ENCODE measurements at places on chromosomes 6 and 20.

- DNase-seq = no peak
These were observed 279.6 kb upstream of the JAG1 start for GRCh38 chr20:10953437-10953836.

DNA sequence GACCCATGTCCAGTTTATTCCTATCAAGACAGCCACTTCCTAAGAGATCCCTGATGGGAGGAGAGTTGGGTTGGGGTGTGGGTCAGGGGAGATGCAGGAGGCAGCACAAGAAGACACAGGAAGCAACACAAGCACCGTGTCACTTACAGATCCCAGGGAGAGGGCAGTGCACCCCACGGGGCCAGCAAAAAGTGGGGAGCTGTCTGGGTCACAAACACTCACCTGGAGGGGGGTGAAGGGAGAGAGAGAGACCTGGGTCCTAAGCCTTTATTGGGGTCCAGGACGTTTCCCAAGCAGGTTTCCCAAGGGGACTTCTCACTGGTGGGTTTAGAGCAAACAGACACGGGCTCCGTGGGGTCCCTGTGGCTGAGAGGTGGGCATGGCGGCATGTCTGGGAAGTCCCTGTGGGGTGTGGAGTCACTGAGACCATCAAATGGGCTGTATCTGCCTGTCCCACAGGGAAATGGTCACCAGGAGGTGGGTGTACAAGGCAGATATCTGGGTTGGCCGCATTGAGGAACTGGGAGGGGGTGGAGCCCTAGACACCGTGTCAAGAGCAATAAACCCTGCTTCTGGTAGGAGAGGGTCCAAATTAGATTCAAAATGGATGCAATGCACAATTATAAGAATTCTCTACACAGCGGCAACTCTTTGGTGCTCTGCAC, 1.6 kb upstream of the CD93 start:
- no peak for DNase-seq

GRCh38 chr6:101845172-101845571, 451.7 kb downstream of the GRIK2 start:
- DNase-seq = no peak

- no peak for DNase-seq
These were observed 552.6 kb upstream of the GJE1 start for GRCh38 chr6:141580131-141580530.

- DNase-seq = no peak
These were observed 218.8 kb upstream of the FLRT3 start for GRCh38 chr20:14556206-14556605.

GRCh38 chr6:129429956-129430355, 280.0 kb downstream of the ARHGAP18 start:
- DNase-seq = no peak

DNA sequence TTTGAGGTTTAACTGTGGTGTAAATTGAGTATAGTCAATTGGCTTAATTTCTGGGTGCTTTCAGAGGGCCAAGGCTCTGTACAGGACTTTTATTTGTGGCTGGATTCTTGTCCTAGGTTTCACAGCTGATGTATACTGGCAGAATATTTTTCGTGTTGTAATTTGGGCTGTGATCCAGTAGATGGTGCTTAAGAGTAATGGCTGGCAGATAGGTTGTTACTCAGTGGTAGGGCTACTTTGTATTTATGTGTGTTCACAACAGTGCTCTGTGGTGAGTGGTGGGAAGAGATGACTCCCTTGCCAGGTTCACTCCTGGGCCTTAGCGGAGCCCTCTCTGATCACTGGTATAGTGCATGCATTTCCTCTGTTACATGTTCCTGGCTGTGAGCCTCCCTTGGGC, 34.5 kb upstream of the FERMT1 start:
- no peak for DNase-seq

DNA sequence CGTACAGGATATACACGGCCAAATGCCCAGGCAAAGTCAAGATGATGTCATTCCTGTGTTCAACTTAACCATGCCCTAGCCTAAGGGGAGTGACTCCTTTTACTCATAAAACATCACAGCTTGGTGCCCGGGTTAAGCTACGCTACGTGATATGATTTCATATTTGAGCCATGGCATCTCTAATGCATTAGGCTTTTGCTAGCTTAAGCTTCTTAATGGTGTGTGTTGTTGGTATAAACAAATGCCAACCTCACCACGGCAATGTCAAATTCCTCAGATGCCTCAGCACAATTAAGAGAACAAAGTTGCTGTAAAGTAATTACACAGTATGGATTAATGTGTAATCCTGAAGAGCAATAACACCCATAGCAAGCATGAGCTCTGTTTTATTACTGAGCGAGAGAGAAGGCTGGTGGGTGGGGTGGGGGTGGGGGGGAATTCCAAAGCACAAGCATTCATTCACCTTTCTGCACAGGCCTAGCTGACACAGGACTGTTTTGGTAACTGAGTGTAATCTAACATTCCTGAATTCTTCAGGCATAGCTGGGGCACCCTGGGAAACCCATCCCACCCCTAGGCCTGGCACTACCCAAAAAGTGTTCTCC, 44.7 kb upstream of the CNKSR3 start:
- no peak for DNase-seq

- DNase-seq = no peak
These were observed 7.2 kb downstream of the UTRN start for GRCh38 chr6:144292372-144292771.

GRCh38 chr6:321158-321438, 28.8 kb downstream of the DUSP22 start:
- no peak for DNase-seq

- no peak for DNase-seq
These were observed 540 bp downstream of the SGK2 start for GRCh38 chr20:43559147-43559987.

- DNase-seq = no peak
These were observed 132.2 kb downstream of the GPX5 start for GRCh38 chr6:28657769-28658465.

GRCh38 chr6:28747631-28748157, 176.1 kb downstream of the TRIM27 start:
- DNase-seq = no peak

DNA sequence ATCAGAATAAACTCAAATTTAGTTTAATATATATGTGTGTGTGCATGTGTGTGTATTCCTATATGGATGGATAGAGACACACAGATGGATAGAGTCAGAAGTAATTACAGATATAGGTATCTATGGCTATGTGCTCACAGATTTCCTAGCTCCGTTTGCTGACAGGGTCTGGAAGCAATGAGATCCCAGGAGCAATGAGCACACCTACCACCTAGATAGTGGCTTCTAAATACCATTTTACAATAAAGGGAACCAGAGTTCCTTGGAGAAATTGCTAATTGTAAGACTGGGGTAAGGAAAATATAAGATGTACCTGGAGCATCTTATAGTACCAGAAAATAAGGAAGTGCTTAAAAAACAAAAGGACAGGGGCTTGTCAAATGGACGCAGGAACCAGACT, 196.2 kb upstream of the PRDM1 start:
- DNase-seq = no peak

DNA sequence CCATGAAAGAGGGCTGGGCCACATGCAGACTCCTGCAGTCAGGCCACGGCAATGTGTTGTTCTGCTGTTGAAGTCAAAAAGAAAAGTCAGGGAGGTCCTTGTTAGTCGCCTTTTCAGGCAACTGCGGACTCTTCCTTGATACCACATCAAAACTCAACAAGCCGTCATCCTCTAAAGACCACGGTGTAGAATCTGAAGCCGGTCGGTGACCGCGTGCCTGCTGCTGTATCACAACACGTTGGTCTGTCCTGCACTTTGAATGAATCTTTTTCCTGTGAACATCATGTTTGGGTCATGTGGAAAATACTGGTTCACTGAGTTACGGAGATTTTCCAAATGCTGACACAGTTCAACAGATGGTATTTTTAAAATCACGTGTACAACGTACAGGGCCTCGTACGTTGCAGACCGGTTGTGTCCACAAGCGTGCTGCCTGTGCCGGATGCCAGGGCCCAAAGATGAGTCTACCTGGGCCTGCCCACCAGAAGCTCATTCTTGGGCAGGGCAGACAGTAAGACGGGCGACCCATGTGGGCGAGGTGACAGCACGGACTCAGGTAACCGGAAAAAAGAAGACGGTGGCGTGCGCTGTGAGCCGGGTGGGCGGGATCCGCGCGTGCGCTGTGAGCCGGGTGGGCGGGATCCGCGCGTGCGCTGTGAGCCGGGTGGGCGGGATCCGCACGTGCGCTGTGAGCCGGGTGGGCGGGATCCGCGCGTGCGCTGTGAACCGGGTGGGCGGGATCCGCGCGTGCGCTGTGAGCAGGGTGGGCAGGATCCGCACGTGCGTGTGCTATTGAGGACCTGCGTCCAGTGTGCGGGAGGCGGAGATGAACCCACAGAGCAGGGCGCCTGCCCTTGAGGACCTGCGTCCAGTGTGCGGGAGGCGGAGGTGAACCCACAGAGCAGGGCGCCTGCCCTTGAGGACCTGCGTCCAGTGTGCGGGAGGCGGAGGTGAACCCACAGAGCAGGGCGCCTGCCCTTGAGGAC, 114.5 kb downstream of the FAM120B start:
- DNase-seq = no peak

DNA sequence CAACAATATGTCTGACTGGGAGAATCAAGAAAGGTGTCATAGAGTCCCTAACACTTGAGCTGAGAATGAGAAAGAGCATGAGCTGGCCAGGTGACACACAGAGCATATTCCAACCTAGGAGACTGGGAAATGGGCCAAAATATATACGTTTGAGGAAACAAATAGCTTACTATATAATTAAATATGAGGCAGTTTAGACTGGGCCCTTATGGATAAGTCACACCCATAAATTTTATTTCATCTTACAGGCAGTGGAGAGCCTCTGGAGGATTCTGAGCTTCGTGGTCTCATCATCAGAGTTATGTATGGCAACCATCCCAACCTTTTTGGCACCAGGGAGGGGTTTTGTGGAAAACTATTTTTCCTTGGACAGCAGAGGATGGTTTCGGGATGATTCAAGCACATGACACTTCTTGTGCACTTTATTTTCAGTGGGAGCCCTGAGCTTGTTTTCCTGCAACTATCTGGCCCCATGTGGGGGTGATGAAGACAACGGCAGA, 12.9 kb upstream of the NQO2 start:
- no peak for DNase-seq

- DNase-seq = no peak
These were observed 10.7 kb upstream of the GATA5 start for GRCh38 chr20:62486484-62486883.

GRCh38 chr6:33329058-33329457, 11.5 kb upstream of the ZBTB22 start:
- DNase-seq = no peak

DNA sequence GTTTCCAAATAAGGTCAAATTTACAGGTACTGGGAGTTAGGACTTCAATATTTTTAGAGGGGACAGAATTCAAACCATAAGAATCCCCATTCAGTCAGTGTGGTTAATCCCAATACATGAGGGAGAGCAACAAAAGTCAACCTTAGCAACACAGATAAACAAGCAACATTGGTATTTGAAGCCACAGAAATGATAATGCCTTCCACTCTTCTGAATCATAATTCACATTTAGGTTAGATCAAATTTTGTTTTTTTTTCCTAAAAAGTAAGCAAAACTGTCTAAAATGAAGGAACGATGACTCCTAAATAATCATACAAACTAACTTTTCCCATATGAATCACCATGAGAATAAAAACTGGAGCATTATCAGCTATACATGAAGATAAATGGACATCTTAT, 246.0 kb upstream of the TENT5A start:
- DNase-seq = no peak

- no peak for DNase-seq
These were observed 76.8 kb downstream of the CNKSR3 start for GRCh38 chr6:154433477-154434241.

DNA sequence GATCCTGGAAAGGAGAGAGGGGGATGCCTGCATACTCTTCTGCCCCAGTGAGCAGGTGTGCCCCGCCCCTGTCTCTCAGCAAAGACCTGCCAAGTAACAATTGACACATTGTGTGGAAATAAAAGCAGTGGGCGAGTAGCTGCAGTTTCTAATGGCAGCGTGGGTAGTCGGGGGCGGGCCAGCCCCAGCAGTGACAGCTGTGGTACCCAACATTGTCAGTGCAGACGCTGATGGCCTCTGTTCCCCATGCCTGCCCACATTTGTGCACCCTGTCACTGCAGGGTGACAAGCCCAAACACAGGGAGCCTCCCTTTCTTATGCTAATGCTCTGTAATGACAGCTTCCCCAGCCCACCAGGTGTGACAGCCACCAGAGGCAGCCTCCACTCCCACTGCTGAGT, 491.7 kb downstream of the DHX35 start:
- DNase-seq = no peak

DNA sequence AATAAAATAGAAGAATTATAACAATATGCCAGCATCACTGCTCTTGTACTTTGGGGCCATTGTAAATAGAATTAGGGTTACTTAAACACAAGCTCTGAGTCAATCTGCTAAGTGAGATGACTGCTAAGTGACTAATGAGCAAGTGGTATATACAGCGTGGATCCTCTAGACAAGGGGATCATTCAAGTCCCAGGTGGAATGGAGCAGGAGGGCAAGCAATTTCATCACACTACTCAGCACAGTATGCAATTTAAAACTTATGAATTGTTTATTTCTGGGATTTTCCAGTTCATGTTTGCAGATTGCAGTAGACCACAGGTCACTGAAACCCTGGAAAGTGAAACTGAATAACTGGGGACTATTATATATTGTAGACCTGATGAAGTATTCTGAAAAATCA, 235.3 kb downstream of the BTBD3 start:
- no peak for DNase-seq

DNA sequence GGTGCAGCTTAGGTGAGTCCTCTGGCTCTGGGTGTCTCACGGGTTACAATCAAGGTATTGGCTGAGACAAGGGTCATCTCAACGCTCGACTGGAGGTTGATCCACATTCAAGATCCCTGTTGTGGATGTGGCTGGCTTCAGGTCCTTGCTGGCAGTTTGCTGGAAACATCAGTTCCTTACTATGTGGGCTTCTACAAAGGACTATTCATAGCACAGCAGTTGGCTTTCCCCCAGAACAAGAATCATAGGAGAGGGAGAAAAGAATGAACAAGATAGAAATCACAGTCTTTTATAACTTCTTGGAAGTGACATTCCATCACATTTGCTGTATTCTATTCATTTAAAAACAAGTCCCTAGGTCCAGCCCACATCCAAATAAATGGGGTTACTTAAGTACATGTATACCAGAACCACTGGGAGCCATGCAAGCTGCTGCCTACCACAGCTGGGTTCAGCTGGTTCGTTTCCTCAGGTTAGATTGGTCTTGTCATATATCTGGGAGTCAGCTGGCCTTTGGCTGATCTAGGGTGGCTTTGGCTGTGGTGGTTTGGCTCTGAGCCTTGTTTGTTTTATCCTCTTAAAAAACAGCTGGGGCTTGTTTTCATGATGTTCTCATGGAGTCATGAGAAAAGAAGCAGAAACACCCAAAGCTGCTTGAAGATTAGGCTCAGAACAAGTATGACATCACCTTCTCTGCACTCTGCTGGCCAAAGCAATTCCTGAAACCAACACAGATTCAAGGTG, 433.2 kb upstream of the SPTLC3 start:
- no peak for DNase-seq
